ENCODE measurements at places on chromosomes 5 and 9.

DNA sequence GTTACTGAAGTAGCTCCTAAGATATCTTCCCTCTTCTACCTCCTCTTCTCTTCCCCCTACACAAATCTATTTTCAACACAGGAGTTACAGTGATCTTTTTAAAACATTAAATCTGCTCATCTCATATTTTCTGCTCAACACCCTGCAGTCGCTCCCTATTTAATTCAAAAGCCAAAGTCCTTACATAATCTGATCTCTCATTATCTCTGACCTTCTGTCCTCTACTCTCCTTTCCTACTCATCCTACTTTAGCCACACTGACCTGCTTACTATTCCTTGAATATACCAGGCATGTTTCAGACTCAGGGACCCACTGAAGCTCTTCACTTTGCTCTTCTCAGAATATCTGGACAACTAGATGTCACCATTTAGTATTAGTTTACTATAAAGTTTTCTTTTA, 87.9 kb downstream of the YTHDC2 start:
- DNase-seq = no peak

DNA sequence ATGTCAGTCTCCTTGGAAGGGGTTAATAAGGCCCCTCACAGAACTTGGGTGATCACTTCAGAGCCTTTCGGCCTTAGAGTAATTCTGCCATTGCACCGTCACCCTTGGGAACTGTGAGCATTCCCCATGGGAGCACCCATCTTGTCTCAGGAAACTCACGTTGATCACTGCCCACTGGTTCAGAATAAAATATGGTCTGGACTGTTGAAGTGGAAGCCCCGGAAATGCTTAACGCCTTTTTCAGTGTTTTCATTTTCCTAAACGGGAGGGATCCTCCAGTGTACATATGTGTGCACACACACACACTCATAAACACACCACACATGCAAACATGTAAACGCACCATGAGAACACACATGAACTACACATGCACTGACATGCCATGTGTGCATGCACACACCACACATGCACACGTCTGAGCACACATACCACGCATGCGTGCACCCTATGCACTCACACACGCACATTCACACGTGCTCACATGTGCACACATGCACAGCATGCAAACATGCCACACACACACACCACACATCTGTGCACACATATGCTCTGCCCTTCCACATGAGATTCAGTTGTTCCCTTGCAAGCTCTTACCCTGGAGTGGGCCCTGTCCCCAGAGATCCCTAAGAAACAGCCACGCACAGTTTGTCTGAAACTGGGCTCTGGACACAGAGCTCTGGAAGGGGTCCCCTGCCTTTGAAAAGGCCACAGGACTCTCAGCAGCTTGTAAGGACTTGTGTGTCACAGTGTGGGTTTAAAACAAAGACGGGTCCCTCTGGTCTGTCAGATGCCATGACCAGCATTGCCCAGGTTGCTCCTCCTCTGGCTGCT, 17.0 kb downstream of the MRPL36 start:
- no peak for DNase-seq

- DNase-seq = no peak
Measured at GRCh38 chr5:91651704-91652103, 268.6 kb upstream of the ARRDC3 start.

GRCh38 chr9:107597743-107598217, 108.2 kb upstream of the KLF4 start:
- no peak for DNase-seq

- no peak for DNase-seq
Measured at GRCh38 chr9:137390553-137391410, 32.2 kb downstream of the EXD3 start.

DNA sequence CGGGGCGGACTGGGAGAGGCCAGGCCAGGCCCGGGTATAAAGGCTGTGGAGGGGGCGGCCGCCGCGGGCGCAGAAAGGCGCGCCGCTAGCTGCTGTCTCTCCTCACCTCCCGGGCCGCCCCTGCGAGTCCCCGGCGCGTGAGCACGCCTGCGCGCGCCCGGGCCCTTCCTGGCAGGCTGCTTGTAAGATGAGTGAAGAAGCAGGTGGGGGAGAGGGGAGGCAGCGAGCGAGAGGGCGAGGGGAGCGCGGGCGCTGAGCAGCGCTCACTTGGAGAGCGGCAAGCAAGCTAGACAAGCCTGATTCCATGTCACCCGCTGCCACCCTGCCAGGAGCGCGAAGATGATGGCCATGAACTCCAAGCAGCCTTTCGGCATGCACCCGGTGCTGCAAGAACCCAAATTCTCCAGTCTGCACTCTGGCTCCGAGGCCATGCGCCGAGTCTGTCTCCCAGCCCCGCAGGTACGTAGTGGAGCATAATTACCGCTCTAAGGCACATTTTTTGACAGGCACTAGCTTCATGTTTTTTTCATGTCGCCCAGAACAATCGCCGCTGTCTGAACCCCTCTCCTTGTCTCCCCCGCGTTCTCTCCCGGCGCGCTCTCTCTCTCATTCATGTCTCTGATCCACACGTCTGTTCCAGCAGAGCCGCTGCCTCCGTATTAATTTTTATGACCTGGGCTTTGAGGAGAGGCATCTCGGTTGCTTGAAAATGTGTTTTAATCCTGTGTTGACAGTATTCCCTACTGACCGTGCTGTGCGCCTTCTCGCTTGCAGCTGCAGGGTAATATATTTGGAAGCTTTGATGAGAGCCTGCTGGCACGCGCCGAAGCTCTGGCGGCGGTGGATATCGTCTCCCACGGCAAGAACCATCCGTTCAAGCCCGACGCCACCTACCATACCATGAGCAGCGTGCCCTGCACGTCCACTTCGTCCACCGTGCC, at the start of gene POU4F3:
TSS of gene POU4F3 (plus strand) at position 66 of the 941 bp plus-strand sequence. CDS start at position 340, 274 bp downstream.
- DNase-seq = no peak

DNA sequence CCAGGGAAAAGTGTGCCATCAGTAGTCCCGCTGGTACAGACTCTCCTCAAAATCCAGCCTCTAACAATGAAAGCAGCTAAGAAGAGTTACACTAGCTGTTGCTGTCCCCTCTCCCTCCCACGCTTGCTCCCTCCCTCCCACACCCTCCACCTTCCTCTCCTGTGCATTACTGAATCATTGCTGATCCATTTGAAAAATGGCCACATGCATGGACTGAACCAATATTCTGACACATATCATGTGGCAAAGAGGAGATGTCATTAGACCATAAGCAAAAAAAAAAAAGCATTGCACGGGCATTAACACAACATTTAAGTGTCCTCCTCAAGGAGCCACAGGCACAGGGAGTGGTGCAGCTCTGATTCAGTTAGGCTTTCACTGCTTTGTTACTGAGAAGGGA, 37.9 kb downstream of the LHFPL2 start:
- no peak for DNase-seq

- no peak for DNase-seq
Measured at GRCh38 chr9:90773617-90774016, 28.0 kb upstream of the SYK start.

DNA sequence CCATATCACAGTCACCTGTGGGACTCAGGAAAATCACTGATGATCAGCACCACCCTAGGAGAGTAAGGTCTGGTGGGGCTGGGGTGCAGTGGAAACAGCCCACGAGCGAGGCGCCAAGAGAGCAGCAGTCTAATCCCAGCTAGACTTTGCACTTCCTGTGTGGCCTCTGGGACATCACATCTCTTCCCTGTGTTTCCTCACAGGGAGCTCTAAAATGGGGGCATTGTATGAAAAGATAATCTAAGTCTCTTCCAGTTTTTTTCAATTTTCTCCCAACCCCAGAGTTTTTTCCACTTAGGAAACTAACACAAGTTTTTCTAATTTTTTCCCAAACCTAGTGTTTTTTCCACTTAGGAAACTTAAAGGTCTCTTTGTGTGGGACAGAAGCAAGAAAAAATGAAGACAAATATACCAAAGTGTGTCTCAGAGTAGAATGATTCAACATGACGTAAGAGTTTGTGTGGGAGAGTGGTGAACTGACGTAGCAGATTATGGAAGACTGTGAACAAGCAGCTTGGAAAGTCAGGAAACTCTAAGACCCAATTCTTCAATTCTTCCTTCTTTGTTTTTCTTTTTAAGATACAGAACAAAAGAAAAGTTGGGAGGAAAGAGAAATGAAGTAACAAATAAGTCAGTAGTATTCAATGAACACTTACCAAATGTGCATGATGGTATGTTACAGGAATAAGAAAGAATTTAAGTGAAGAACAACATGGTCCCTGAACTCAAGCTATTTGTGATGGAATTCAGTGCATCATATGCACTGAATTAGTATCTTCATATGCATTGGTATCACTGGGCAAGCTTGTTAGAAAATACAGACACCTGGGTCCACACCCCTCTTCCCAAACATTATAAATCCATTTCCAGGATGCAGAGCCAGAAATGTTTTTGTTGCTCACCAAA, 51.3 kb downstream of the LHFPL2 start:
- DNase-seq = no peak

DNA sequence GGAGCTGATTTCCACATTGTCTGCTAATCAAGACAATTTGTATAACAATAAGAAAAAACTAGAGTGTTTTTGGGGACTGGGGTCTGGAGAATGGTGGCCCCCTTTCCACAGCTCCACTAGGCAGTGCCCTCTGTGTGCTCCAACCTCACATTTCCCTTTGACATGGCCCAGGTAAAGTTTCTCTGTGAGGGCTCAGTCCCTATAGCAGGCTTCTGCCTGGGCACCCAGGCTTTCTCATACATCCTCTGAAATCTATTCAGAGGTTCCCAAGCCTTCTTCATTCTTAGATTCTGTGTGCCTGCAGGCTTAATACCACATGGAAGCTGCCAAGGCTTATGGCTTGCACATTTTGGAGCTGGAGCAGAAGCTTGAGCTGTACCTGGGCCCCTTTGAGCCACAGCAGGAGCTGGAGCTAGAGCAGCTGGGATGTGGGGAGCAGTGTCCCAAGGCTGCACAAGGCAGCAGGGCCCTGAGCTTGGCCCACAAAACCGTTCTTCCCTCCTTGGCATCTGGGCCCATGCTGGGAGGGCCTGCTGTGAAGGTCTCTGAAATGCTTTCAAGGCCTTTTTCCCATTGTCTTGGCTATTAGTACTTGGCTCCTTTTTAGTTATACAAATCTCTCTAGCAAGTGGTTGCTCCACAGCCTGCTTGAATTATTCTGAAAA, 49.1 kb upstream of the VPS13A start:
- DNase-seq = no peak

GRCh38 chr5:159911349-159911748, 4.9 kb upstream of the ADRA1B start:
- no peak for DNase-seq

GRCh38 chr5:148393390-148393741, 9.6 kb downstream of the FBXO38 start:
- no peak for DNase-seq

GRCh38 chr9:81308404-81308803, 380.9 kb downstream of the TLE1 start:
- DNase-seq = no peak

- DNase-seq = no peak
Measured at GRCh38 chr9:68581696-68582095, 41.0 kb upstream of the TMEM252 start.

GRCh38 chr9:91886414-91887076, 63.5 kb downstream of the ROR2 start:
- no peak for DNase-seq

DNA sequence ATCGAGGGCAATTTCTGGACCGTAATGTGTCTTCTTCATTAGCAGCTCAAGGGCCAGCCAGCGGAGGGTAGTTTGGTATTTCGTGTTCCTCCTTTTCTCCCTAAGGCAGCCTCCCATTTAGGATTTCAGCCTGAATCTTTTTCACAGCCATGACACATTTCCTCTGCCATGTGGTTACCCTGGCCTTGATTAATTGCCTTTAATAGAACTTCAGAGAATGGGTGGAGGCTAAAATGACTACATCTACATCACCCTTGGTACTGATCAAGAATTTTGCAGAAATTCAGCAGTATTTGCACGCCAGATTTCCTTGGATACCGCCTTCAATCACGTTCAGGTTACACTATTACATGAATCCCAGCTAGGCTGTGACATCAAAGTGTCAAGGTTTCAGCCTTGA, 58.0 kb downstream of the ADAMTS16 start:
- no peak for DNase-seq

GRCh38 chr9:79264041-79264440, 307.7 kb upstream of the TLE4 start:
- no peak for DNase-seq

DNA sequence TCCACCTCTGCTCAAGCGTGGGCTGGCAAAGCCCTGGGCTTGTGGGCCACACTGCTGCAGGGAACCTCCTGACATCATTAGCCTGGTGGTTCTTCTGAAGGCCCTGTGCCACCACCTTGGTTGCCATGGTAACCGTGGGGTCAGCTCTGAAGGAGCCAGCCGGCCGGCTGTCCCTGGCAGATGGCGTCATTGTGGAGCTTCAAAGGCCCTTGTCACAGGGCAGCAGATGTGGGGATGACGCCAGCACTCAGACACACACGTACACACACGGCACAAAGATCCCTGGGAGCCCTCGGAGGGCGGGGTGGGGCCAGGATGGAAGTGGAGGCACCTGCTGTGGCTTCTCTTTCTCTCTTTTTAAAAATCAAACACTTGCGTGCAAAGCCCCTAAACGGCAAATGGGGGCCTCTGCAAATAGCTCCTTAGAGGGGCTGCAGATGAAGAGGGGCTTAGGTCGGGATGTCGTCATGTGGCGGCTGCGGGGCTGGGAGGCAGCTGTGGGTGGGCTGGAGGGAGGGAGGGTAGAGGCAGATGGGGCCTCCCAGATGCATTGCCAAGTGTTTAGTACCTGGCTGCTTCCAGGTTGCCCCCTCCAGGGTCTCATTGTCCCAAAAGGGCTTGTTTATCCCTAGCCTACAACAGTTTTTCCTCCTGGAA, 19.5 kb upstream of the RPL26L1 start:
- no peak for DNase-seq

DNA sequence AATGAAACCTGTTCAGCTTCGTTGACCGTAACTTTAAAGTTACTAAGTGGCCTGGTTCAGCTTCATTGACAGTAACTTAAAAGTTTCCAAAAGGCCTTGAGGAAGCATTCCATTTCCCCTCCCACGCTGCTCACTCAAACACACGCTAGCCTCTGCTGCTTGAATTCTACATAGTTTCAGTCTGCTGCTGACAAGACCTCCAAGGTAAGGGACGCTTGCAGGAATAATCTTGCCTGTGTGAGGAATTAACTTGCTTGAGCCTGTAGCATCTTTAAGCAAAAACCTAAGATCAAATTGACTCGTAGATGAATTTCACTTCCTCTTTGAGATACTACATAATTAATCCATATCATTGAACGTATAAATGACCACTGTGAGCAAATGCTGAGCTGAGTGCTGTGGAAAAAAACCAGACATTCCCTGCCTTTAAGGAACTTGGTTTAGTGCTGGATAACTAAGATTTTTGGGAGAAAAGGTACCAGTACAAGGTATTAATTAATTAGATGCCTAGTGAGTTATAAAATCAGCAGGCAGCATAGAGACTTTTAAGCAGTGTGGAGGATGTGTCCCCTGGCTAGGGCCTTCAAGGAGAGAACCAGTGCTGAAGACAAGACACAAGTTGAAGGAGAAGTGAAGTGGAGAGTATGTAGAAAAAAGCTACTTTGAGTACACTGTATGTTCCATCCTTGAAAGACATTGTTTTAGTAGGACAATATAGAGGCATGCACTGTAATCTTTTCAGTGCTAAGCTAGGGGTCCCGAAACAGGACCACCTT, 39.2 kb downstream of the GRAMD2B start:
- DNase-seq = no peak
